ENCODE measurements at places on chromosomes 1 and 21.

DNA sequence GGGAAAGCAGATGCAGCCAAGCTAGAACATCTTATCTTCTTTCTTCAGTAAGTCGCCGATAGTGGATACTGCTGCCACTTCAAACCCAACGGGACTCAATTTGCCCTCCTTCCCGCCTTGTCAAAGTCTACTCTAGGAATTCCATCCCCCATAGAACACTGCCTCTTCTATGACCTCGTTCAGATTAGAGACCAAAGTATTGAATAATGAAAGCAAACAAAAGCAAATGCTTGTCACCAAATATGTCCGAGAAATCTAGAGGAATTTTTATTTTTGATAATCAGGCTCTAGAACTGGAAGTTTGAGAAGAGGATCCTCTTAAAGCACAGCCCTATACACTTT lies 853 bp upstream of the RRAGC start:
- no peak for DNase-seq

DNA sequence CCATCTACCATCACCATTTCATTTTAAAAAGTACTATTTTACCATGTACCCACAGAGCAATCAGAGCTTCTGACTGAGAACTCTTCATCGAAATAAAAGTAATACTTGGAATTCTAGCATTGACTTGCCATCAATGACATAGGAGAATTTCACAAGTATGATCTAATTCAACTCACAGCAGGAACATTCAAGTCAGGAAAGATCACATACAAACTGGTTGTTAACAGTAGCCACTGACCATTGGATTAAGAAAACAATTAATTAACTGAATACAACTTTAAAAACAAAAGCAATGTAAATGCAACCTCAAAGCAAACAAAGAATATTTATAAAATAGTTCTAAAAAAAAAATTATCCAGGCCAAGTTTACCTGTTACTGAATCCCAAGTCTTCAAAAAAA lies 18.8 kb downstream of the RNF115 start:
- DNase-seq, result no peak

DNA sequence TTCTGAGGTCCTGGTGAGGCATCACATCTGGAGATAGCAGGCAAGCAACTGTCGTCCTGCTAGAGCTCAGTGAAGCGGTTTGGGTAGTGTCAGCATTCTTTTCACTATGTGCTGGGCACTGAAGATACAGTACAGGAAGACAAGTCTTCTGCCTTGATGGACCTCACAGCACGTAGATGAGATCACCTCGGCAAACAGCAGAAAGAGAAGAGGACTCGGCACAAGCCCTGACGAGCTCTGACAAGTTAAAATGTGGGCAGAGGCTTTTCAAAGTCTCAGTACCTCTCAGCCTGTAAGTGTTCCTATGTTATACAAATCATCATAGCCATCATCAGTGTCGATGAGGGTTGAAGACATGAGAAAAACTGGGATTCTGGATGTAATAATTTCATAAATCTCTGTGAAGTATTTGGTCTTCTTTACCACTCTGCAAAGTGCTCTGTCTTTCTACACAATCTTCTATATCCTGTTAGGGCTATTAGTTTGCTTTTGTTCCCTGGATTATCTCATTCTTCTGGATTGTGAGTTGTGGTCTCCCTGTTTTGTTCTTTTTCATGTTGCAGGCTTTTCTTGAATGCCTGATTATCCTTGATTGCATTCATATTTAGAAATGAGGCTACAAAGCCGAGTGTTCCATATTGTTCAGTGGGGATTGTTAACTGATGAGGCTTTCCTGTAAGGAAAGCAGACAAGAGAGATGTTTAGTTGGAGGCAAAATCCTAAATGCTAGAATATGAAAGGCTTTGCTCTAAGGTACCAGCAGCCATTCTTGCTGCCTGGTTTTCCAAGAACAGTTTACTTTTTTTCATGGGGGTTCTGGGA lies 24.2 kb downstream of the MAEL start:
- no peak for DNase-seq

GRCh38 chr1:95352767-95353166 lies 118.8 kb downstream of the RWDD3 start:
- DNase-seq, result peak; percentile 41

- DNase-seq, result no peak
These were observed 19.5 kb downstream of the UBASH3A start for GRCh38 chr21:42423197-42423675.

GRCh38 chr21:46661642-46662366 lies 26.3 kb downstream of the PRMT2 start:
- DNase-seq, result no peak

- peak; percentile 64 for DNase-seq
These were observed 141.3 kb downstream of the ROR1 start for GRCh38 chr1:63915121-63915520.

- DNase-seq, result no peak
These were observed 5.1 kb downstream of the AGRN start for GRCh38 chr1:1024771-1025699.

Data from SK-MEL-5 (cell line).